Skin of body (tissue), 3 donors: ENCODE measurements at places on chromosomes 2 and 18. TPM values are rescaled to one million over a fixed set of nuclear protein-coding genes. Genes with fewer than 3 reads are reported as not detected.

STAT4 gene
- total RNA-seq, result 4.3 TPM

- DNase-seq, result no peak
Measured at GRCh38 chr2:11874861-11875260, 128.4 kb downstream of the LPIN1 start.

DNA sequence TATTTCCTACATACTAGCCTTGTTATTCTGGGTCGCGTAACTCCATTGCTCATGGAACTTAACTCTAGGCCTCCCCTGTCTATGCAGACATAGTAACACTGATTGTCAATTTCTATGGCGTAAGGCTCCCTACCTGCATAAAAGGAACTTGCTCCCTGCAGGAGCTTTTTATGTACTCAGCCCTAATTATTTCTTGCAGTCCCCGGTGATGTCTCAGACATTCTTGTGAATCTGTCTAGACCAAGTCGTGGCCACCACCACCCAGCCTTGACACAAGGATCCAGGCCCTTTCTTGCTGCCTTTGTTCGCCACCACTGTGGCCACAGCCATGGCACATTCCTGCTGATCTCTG, 189.5 kb upstream of the CTAGE1 start:
- DNase-seq, result no peak

- DNase-seq, result no peak
Measured at GRCh38 chr2:43905371-43905803, 66.6 kb downstream of the ABCG8 start.

DNA sequence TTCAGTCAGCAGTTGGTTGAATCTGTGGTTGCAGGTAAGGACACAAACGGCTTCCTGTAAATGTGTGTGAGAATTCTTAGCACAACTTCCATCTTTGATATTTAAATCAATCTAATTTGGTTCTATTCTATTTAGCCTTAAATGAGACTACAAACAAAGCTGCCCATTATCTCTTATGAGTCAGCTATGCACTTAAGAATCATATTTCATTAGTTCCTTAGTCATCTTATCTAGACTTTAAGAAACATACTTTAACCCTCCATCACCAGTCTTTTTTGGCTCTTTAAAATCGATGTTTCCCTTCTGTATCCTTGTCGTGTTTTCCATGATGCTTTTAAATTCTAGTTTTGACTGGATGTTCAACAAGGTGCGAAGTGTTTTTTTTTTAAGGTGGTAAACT, 114.4 kb upstream of the TMEM200C start:
- no peak for DNase-seq

DNA sequence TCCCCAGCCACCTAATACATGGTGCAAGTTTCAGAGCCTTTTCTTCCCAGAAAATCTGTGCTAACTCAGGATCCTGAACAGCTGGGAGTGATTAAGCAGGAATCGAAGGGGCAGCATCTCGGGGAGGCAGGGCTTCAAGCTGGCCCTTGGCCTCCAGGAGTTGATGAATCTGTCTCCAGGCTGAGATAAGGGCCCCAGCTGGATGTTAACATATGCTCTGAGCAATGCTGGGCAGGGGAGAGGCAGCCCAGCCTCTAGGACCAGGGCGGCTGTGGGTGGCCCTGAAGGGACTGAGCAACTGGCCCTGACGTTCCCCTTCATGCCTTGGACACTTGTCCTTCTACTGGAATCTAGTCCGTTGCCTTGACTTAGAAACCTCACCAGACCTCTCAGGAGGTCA, 84.1 kb upstream of the EPC2 start:
- DNase-seq, result no peak

SEH1L gene
- 28.1 TPM for total RNA-seq

GRCh38 chr2:236359426-236360045, 95.3 kb upstream of the ASB18 start:
- no peak for DNase-seq

GRCh38 chr18:54191352-54191751, 33.1 kb downstream of the MBD2 start:
- DNase-seq, result no peak

- DNase-seq, result no peak
Measured at GRCh38 chr2:20048488-20049448, 2.7 kb downstream of the LAPTM4A start.

CYTIP gene
- total RNA-seq, result 8.2 TPM

RGPD4 gene
- not detected for total RNA-seq
